ENCODE measurements at places on chromosomes 11 and 22.

DNA sequence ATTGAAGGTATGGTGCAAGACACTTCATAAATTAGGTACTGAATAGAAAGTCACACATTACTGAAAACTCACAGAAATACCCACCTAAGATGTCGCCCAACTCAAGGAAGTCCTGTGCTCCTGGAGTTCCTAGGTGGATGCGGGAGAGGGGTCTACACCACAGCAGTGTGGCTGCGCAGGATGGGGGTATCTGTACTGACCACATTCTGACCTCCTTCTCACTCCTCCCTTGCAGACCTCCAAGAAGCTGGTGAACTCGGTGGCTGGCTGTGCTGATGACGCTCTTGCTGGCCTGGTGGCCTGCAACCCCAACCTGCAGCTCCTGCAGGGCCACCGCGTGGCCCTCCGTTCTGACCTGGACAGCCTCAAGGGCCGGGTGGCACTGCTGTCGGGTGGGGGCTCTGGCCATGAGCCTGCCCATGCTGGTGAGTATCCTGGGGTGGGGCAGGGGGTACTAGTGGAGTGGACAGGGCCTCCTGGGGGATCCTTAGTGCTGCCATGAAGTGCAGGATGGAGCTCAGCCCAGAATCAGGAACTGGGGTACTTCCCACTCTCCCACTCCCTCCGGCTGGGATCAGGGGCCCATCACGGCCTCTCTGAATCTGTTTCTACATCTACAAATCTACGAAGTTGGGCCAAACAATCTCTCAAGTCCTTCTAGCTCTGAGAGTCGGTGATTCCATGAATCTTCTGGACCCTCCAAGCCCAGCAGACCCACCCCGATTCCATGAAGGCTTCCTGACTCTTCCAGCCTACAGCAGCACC, 4.9 kb downstream of the TKFC start:
- no peak for DNase-seq

- no peak for DNase-seq
Observed at GRCh38 chr11:15158351-15159015, 43.8 kb downstream of the INSC start.

- DNase-seq: no peak
Observed at GRCh38 chr11:126727381-126727780, 273.2 kb downstream of the KIRREL3 start.

DNA sequence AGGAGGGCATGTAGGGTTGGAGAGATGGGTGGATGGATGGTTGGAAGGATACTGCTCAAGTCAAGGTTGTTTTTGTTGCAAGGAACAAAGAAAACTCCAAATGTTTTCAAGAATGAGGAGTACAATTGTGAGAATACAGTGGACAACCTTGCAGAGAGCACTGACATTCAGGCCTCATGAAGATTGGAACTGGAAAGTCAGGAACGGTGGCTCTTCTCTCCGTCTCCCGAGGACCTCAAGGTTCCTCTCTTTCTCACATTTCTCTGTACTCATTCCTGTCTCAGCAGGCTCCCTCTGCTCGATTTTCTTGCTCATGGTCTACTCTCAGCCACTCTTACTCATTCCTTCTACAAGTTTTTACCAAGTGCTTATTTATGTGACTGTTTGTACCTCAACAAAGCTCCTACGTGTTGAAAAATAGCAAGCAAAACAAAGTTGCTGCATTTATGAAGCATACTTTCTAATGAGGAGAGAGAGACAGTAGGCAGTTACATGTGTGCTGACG, 97.6 kb downstream of the SWAP70 start:
- DNase-seq: no peak

DNA sequence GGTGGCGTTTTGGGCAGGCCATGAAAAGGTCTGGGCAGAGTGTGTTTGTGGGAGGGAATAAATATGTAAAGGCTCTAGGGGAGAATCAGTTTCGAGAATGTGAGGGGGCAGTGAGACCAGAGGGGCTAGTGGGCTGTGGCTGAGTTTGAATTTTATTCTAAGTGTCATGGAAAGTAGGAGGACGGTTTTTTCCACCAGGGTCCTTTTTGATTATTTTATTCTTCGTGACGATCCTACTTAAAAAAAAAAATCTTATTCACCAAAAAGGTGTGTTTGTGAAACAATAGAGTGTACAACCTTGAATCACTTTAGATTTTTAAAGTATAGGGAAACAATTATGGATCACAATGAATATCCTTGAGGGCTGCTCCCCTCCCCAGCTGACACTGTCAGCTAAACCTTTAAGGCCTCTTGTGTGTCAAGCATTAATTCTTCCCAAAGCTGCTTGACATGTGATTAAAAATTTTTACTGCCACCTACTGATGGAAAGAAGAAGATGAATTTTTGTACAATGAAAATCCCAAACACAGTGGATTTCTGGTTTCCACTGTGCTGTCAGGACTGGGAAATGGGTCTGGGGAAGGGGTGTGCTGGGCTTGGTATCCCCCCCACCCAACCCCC, 107.5 kb upstream of the OR4B1 start:
- DNase-seq: peak; percentile 71

DNA sequence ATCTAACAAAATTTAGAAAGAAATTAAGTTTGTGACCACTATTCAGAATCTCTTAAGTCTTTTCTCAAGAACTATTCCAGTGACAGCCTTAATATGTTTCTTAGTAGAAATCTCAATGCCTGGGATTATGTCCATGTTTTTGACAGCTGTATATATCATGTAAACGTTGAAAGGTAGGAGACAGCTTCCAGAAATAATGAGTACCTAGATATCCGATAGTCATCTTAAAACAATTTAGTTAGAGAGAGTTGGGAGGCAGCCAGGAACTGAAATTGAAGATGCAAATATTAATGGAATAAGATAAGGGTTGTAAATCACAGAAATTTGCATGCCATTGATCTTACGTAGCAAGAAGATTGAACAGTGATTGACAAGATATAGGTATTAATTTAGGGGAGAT, 955.2 kb downstream of the JRKL start:
- DNase-seq: no peak

- no peak for DNase-seq
Observed at GRCh38 chr11:75002516-75002915, 13.8 kb downstream of the NEU3 start.

DNA sequence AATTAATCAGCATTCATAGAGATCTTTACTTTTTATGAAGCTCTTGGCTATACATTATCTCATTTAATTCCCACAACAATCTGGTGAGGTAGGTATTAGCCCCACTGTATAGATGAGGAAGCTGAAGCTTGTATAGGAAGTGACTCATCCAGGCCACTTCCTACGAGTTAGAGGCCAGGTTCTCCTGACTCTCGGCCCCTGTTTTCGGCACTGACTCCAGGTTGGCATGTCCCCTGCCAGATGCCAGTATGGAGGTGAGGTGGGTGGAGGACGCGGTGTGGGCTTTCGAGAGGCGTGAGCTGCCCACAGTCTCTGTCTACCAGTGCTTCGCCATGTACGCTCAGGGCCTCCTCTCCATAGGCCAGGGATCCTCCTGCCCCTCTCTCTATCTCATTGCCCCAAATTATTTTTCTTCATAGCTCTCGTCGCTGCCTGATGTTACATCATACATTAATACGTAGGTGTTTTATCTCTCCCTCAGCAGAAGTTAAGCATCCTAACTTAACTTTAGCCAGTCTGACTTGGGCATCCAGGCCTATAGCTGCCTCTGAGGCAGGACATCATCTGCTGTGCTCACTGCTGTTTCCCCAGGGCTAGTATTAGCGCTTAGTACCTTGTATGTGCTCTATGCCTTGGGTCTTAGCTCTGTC, 9.0 kb downstream of the DGAT2 start:
- DNase-seq: no peak

DNA sequence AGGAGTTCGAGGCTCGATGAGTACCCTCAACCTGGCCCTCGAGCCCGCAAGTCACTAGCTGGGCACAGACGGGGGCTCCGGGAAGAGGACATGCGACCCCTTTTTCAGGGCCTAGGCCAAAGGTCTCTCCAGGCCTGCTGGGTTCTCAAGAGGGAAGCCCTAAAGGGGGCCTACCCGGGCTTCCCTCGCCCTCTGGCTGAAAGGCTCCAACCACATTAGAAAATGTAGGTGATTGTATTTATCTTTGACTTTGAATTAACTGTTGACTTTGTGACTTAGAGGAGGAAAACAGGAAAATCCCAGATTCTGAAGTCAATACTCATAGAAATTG, 7.3 kb upstream of the PAX6 start:
- DNase-seq: no peak

DNA sequence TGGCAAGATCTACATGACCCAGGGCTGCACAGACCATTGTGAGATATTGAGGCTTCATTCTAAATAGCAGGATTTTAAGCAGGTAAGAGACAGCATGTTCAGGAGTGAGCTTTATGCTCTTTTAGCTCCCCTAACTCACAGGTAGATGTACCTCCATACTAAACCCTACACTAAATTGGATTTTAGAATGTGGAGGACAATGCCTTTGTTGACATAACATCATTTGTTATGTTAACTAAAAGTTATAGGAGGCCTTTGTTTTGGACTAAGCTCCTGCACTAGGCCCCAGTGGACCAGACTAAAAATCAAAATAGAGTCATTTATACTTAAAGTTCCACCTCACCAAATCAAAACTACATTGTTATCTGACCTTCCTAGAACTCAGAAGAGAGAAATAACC, 6.8 kb downstream of the DDIAS start:
- no peak for DNase-seq

- peak; percentile 35 for DNase-seq
Observed at GRCh38 chr11:9280655-9281301, 15.6 kb upstream of the DENND5A start.

DNA sequence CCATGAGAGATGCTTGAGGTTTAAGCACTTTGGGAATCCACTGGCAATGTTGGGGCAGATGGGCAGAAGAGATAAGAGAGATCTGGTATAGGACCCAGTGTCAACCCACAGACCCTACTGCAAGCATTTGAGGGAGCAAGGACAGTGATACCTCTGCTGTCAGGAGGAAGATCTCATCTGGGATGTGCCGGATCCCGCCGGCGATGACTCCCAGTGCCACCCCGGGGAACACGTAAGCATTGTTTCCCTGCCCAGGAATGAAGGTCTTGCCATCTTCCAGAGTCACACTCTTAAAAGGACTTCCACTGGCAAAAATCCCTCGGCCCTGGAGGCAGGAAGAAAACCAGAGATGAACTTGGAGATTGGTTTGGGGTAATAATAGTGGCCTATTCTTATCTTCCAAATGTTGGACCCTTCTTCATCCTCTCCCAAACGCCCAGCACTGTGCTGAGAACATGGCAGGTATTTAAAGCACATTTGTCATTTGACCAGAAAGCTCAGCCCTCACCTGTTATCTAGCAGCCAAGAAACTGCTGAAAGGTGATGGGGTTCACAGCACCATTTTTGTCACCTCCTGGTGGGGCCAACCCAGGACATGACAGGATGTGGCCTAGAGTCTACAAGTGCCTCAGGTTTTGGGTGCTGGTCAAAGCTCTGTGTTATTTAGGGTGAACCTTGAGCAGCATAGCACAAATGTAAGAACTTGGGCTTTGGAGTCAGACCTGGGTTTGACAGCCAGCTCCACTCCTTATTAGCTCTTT, 71.7 kb downstream of the CCDC81 start:
- no peak for DNase-seq

GRCh38 chr11:35734669-35735410, 72.3 kb downstream of the TRIM44 start:
- DNase-seq: no peak

DNA sequence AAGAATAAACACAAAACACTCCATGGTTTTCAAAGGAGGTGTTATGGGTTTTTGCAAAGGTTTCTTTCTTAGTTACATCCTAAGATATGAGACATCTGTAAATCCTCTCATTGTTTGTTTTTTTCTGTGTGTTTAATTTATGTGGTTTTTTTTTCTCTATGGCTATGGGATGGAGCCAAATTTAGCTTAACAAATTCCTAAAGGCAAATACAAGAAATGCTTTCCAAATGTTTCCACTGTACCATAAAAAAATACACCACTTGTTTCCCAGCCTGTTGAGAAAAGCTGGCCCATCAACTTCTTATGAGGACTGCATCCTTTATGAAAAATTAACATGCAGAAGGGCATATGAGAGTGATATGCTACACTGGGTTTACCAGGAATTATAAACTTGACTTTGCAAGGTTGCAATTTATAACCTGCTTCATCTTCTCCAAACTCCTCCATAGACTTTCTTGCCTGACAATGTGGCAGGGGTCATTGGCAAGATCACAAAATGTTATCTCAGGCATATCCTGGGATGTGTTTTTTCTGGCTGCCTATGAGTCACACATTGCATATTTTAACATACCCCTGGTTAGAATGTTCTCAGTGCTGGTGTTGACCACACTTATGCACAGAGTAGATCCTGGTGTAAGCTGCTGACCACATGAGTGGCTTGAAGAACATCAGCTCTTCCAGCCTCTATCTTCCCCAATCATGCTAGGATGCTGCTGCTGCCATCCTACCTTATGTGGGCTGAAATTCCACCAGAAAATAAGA, 137.6 kb upstream of the TTC12 start:
- DNase-seq: peak; percentile 71

DNA sequence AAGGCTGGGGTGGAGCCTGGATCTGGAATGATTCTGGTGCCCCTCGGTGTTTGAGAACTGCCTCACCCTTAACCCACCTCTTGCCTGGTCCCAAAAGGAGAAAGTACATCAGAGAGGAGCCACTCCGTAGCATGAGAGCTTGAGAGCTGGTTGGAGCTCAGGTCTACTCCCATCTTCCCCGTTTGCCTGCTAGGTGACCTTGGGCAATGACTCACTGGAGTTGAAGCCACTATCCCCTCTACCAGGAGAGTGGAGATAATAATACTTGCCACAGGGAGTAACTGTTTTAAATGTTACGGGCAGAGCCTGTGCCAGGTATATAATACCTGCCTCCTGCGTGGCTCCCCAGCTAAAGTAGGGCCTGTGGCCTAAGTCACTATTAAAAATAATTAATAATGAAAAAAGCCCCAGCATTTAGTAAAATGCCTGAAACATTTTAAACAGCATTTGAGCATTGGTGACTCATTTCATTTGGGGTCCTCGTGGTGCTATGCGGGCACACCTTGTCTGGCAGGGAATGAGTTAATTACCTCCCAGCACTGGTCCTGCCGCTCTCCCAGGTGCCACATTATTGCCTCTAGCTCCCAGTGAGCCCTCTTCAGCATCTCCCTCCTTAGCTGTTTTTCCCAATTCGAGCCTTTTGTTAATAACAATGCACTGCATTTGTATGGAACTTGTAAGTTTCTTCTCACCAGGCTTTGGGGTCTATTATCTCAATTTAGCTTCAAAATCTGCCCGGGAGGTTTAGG, 22.5 kb downstream of the CYTH4 start:
- no peak for DNase-seq

- DNase-seq: no peak
Observed at GRCh38 chr22:48180631-48181030, 1418.2 kb downstream of the TBC1D22A start.
